ENCODE measurements at places on chromosomes 12 and 14. TPM values are rescaled to one million over a fixed set of nuclear protein-coding genes. Genes with fewer than 3 reads are reported as not detected.
A peak's percentile ranks its signal among the peaks of the same experiment; 100 is the strongest.

KRT5 gene
- not detected for total RNA-seq

DNA sequence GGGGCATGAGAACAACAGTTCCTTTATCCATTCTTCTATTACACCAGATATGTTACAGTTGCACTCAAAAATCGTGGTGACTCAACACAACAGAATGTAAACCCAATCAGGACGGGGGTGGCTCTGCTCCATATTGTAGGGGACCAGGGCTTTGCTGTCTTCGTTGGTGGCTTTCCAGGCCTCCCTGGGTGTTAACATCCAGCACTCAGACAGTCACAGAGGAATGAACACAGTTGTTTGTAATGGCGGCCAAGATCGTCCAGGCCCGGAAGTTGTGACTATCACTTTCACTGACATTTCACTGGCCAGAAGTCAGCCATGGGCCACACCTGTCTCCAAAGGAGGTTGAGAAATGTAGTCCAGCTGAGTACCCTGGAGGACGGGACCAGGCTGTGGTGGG lies 204.1 kb downstream of the CACNA1C start:
- no peak for DNase-seq
- H3K4me3 ChIP-seq, result no peak overlapping the region
- peaks cover 40% of the 10 kb centered on the region for H3K4me1 ChIP-seq

DNA sequence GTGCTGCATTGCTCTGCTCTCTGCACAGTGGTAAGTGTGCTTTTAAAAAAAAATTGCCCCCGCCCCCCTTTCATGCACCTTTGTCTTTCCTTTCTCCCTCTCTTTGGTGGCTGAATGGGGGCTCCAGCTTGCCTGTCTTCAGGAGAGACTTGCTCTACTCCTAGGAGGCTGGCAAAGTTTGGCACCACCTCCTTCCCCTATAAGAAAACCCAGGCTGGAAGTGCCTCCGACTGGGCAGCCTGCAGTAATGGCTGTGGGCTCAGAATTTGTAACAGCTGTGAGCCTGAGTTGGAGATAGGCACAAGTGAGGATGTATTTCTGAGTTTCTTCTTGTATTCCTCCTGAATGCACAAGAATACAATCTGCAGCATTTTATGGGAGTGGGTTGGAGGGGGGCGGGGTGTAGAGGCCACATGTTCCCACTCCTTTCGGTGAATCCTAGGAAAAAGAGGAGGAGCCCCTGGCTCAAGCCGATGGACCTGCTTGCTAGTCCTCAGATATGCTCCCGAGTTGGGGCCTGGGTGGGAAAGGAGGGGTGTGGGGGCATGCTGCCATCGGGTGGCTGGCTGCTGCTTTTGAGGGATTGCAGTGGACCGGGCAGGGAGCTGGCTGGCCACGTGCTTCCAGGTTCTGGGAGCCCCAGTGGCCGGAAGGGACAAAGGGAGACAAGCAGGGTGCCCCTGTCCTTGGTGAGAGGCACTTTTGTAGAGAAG lies 124.3 kb downstream of the TSPAN9 start:
- H3K4me1 ChIP-seq, result peaks cover 48% of the 10 kb centered on the region
- peak overlapping the region; percentile 83 for H3K4me3 ChIP-seq
- H3K27me3 ChIP-seq, result no peaks in the 10 kb centered on the region
- peaks cover 2% of the 10 kb centered on the region for H3K36me3 ChIP-seq
- H3K27ac ChIP-seq, result no peak overlapping the region

GRCh38 chr14:91225025-91225424 lies 19.5 kb downstream of the GPR68 start:
- H3K27ac ChIP-seq, result no peak overlapping the region
- H3K4me1 ChIP-seq, result peaks cover 5% of the 10 kb centered on the region
- H3K36me3 ChIP-seq, result peaks cover 5% of the 10 kb centered on the region
- no peaks in the 10 kb centered on the region for H3K27me3 ChIP-seq
- no peak for DNase-seq
- no peak overlapping the region for H3K4me3 ChIP-seq

CMTM5 gene
- not detected for total RNA-seq

OTX2 gene
- total RNA-seq, result not detected

IFT81 gene
- total RNA-seq, result 13.1 TPM

SOX5 gene
- total RNA-seq, result 5.4 TPM

Data from osteocyte (in vitro differentiated cells).